Activated CD4-positive, alpha-beta T cell treated with anti-CD3 and anti-CD28 coated beads, Interleukin-2, amount 50 U/mL, for 16 hours (primary cell): ENCODE measurements at places on chromosomes 5 and 9.
A peak's percentile ranks its signal among the peaks of the same experiment; 100 is the strongest.

DNA sequence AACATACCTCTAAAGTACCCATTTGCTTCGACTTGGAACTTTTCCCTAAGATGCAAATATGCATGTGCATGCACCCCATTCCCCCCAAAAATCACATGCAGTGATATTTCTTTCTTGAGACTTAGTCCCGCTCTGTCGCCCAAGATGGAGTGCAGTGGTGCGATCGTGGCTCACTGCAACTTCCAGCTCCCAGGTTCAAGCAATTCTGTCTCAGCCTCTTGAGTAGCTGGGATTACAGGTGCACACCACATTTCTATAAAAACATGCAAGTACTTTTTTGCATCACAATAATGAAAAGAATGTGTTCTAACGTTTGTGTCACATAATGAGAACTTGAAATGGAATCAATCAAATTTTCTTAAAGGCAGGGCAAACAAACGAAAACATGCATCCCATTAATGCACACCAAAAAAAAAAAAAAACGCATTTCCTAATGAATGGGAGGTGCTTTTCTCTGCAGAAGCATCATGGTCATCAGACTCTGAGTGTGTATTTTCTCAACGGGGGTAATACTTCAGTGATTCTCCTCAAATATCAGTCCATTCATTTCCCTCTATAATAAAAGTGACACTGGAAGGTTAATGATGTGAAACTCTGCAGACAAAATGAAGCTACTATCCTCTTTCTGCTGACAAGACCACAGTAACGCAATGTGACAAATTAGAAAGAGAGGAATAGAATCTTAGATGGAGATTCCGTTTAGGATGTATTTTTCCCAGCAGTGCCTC lies 389.4 kb downstream of the CTNND2 start:
- no peak for DNase-seq

DNA sequence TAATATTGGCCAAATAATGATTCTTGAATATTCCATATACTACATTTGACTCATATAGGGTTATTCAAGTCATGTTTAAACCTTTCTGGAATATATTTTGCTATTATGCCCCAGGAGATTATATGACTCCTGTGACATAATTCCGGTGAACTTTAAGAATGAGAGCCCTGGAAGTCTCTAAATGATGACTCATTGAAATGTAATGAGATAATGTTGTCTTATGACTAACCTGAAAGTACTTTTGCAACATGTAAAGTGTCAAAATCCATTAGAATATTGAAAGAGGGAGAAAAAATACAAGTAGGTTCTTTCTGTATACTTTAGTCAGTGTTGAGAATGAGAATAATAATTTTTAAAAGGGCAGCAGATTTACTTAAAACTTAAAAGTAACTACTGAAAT lies 830.4 kb downstream of the MAT2B start:
- DNase-seq: no peak

DNA sequence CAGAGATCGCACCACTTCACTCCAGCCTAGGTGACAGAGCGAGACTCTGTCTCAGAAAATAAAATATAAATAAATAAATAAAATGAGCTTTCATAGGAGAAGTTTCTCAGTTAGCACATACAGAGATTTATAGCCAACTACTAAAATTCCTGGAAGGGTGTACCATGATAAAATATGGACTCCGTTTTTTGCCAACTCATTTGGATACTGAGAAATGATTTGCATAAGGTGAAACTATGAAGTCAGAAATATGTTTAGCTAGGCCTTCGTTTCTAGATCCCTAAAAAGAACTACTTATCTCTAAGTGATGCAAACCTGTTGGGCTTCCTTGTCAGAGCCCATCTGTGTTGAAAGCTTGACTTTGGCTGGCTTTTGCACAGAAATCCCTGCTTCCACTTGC lies 56.9 kb upstream of the SLC1A1 start:
- no peak for DNase-seq

DNA sequence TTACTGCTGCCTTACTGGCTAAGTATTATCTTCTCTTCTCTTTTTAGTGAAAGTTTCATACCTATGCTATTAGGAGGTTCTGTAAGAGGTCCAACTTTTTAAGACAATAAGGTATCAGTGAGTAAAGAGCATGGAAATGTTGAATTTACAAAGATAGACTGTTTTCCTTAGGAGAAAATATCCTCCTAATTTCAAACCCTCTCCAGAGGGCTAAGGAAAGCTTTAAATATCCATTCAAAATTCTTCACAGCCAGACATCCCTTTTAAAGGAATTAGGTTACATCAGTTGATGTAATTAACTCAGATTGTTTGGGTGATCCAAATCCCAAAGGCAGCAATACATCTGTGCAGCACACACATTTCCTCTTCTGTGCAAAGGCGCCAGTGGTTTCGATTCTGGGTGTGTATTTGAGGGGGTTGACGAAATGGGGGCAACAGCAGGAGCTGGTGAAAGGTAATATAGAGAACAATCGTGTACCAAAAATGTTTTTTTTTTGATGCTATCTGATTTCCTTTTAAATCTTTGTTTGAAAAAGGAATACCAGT lies 273.8 kb upstream of the RPS23 start:
- DNase-seq: no peak

- DNase-seq: no peak
Measured at GRCh38 chr5:435961-436640, 6.9 kb upstream of the EXOC3 start.

GRCh38 chr9:89680547-89681467 lies 76.0 kb downstream of the GADD45G start:
- DNase-seq: no peak

DNA sequence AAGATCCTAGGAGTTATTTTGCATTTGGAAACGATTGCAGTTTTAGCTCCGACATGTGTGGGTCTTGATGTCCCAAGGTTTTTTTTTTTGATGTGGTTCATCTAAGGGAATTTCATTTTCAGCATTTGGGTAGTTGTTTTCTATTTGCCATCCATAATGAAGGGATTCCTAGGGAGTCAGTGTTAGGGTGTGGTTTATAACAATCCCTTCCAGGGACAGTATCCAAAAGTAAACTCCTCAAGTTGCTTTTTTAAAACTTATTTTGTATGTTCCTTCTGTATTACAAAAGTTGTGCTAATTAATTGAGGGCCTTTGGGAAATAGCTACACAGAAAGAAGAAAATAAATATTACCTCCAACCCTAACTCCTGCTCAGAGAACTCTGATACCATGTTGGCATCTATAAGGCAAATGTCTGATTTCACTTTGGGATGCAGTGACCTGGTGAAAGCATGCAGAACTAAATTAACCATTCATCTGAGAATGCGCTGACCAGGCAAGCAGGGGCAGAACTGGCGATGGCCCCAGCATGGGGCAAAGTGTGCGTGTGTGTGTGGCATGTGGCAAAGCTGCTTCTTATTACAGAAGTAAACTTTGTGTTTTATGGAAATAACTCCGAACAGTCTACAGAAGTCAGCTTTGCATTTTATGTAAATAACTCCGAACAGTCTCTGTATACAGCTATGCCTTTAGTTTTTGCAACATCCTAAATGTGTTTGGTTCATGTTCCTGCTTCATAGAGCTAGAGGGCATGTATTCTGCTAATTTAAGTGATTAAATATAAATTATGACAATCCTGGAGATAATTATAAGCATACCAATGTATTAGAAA lies 237.2 kb downstream of the TRPM3 start:
- no peak for DNase-seq

DNA sequence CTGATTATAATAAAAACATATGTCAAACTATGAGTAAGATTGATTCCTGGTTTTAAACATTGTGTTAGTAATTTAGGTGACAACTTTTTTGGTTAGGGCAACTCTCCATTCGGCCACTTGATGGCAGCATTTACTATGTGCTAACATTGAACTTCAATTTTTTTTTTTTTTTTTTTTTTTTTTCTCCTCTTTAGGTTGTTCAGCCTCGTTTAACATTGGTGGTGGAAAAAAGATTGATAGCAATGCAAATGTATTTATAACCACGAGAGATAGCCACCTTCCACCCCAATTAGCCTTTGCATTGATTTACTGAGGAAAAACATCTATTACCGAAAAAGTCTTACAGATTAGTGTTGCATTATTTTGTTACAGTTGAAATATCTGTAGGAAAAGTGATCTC lies 159.1 kb downstream of the CSNK1G3 start:
- DNase-seq: peak; percentile 39

GRCh38 chr9:34958411-34958982 lies 412 bp downstream of the PHF24 start:
- no peak for DNase-seq

DNA sequence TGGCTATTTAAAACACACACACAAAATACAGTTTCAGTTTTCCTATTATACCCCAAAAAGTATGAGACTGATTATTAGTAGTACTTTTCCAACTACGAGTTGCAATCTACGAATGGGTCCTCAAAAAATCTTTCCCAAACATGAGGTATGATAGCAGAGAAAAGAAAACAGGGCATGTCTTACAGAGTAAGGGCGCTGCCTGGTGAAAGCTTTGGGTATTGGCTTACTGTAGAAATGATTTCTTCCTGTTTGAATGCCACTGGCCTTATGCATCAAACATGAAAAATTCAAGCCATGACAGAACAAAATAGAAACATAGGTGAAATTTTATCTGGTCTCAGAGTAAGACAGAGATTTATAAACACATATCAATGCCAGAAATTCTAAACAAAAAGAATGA lies 448.0 kb downstream of the SPOCK1 start:
- DNase-seq: no peak

- DNase-seq: no peak
Measured at GRCh38 chr5:120368923-120369715, 95.0 kb upstream of the PRR16 start.

GRCh38 chr5:72255237-72255636 lies 64.8 kb downstream of the MRPS27 start:
- DNase-seq: no peak

DNA sequence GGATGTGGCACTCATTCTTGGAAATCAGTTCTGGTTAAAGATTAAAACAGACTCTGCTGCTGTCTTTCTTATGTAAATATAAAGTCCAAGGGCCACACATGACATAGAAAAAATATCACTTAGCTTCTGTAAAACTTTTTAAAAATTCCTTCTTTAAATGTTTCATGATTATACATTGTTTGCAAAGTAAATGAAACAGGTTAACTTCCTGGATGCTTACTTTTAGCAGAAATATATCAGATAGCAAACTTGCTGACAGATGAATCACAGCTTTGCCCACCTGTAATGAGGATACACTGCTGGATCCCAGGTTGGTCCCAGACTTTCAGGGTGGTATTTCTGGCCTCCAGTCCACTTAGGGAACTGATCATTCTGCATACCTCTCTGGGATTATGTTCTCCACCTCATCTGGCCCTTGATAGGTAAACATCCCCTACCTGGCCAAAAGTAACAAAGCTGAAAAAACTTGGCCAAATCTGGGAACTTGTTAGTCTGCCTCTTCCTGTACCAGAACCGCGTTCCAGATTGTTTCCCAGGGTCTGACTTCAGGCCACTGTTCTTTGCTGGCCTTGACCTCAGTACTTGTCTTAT lies 340.5 kb downstream of the ADGRV1 start:
- no peak for DNase-seq

GRCh38 chr9:69412741-69413150 lies 87.7 kb downstream of the ENTREP1 start:
- peak; percentile 7 for DNase-seq

- DNase-seq: no peak
Measured at GRCh38 chr5:55618318-55618717, 83.6 kb upstream of the PLPP1 start.

GRCh38 chr5:122844910-122845228 lies 544 bp upstream of the SNX24 start:
- no peak for DNase-seq

DNA sequence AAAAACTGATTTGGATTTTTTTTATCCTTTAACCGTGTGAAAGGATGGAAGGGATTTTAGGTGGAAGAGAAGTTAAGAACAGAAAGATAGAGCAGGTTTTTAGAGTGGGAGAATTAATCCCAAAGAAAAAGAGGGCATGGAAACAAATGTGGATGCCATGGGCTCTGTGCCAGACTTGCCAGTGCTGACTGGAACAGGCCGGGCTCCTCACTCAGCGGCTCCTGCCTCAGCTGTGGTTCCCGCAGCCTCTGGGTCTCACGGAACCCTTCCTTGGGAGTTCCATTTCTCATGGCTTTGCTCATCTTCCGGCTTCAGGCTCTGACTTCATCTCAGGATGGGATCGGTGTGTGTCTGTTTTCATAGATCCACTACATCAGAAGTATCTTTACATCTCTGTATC lies 30.4 kb upstream of the SLC2A8 start:
- no peak for DNase-seq

GRCh38 chr5:120207129-120207528 lies 257.0 kb upstream of the PRR16 start:
- no peak for DNase-seq

- no peak for DNase-seq
Measured at GRCh38 chr5:37957218-37957617, 117.4 kb upstream of the GDNF start.

DNA sequence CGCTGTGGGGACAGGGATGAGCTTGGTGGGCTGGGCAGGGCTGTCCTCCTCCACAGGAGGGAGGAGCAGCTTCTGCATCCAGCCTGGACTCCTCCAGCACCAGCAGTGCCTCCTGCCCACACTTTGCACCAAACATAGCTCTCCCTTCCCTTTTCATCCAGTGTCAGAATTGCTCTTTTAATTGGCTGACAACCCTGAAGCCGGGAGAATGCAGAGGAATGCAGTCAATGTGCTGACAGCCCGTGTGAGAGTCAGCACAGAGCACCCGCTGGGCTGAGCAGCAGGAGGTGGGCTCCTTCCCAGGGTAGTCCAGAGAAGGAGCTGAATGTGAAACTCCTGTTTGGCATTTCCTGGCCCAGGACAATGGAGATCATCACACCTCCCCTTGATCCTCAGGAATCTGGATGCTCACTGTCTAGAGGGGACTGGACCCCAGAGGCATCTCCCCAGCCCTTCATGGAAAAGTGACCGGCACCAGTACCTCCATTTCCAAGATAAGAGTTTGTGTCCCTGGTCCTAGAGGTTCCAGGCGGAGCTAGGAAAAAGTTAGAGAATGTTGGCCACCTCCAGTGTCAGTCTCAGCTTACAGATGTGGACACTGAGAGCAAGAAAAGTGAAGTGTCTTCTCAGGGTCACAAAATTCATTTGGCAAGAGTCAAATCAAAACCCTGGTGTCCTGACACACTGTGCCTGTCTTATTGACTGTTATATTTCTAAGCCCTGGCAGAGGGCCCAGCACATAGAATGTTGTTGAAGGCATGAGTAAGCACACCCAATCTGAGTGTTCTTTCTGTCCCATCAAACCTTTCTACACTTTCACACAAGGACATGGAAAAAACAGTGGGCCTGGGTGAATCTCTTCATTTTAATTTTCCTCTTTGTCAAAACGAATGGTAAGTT lies 202.1 kb downstream of the SNX18 start:
- DNase-seq: peak; percentile 48

DNA sequence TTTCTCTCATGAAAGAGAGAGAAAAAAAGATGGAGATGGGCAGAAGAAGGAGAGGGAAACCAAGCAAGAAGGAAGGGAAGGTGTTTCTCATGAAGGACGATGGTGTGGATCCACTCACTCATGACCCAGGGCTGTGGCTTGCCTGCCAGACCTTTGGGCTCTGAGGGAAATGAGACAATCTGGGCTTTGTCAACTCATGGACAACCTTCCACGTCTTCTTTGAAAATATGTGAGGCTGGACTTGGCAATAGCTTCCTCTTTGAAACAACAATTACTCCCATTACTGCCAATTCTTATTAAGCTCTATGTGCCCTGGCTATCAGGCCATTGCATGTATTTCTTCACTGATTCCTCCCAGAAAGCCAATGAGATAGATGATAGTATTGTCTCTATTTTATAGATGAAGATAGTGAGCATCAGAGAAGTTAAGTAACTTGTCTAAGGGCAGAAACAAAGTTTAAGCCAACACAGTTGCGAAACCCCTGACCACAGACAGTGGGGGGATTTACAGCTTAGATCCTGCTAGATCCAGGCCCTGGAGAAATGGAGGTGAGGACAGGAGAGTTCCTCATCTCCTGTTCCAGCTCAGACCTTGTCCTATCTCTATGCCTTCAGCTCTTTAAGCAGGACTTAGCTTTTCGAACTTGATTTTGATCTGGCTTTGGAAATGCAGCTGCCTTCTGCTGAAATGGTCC lies 132.4 kb downstream of the GCNT1 start:
- no peak for DNase-seq
